ENCODE measurements at places on chromosomes 1 and 21. TPM values are rescaled to one million over a fixed set of nuclear protein-coding genes. Genes with fewer than 3 reads are reported as not detected.

NBPF15 gene
- 56.7 TPM for polyA plus RNA-seq

ZBTB8A gene
- 15.1 TPM for polyA plus RNA-seq

VPS72 gene
- 73.5 TPM for polyA plus RNA-seq

CA6 gene
- 0.26 TPM for polyA plus RNA-seq

ADORA1 gene
- 8.7 TPM for polyA plus RNA-seq

FALEC gene
- 0.55 TPM for polyA plus RNA-seq

OR14C36 gene
- polyA plus RNA-seq: not detected

SYCP1 gene
- 0.23 TPM for polyA plus RNA-seq

FUBP1 gene
- 412 TPM for polyA plus RNA-seq

FAM167B gene
- 10.5 TPM for polyA plus RNA-seq

BNIPL gene
- 5.2 TPM for polyA plus RNA-seq

AMY1B gene
- not detected for polyA plus RNA-seq

FBLIM1 gene
- 46.1 TPM for polyA plus RNA-seq

KRTAP13-2 gene
- not detected for polyA plus RNA-seq

BGLAP gene
- 1.0 TPM for polyA plus RNA-seq

LYST gene
- polyA plus RNA-seq: 10.9 TPM

ASPM gene
- polyA plus RNA-seq: 20.6 TPM

CR1 gene
- polyA plus RNA-seq: 19.0 TPM

DNA sequence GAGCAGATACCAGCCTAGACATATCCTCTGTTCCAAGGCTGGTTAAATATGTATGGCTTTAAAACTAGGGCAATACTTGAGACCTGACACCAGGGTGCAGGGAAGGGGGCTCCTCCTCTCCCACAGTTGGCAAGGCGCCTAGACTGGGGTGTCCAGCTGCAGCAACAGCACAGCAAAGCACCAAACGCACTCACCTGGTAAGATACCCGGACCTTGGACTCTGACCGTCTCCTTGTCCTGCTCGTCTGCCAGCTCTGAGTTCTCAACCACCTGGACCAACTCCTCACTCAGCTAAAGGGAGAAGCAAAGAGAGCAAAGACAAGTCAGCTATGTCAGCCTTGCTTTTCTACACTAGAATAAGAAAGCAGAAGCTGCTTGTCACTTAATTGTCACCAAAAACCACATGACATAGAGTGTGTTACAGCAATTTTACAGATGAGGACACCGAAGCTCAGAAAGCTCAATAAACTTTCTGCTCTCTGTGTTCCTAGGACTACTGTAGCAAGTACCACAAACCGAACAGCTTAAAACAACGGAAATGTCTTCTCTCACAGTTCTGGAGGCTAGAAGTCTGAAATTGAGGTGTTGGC, 4.4 kb downstream of the PACC1 start:
- DNase-seq: no peak

- no peak for DNase-seq
These were observed 86.4 kb downstream of the NAV1 start for GRCh38 chr1:201625226-201625761.

- DNase-seq: no peak
These were observed 61.3 kb downstream of the ASTN1 start for GRCh38 chr1:177103005-177103852.

DNA sequence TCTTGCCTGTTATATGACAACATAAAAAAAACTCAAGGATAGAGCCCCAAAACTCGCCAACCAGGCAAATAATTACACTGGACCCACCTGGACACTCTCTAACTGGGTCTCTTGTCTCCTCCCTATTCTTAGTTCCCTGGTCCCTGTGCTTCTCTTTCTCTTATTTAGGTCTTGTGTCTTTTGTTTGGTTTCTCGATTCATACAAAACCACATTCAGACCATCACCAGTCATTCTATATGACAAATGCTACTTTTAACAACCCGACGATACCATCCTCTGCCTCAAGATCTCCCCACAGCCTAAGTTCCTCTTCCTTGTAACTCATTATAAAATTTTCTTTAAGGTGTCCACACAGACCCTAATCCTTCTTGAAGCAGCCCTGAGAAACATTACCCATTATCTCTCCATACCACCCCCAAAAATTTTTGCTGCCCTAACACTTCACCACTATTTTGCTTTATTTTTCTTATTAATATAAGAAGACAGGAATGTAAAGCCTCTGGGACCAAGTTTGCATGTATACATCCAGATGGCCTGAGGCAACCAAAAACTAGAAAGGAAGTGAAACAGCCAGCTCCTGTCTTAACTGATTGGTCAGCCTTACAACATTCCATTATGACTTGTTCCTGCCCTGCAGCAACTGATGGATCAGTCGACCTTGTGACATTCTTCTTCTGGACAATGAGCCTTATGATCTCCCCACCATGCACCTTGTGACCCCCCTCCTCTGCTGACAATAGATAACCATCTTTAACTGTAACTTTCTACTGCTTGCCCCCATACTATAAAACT, 638.2 kb downstream of the AMY1C start:
- no peak for DNase-seq

GRCh38 chr1:165644064-165644735, 13.2 kb downstream of the MGST3 start:
- DNase-seq: no peak

DNA sequence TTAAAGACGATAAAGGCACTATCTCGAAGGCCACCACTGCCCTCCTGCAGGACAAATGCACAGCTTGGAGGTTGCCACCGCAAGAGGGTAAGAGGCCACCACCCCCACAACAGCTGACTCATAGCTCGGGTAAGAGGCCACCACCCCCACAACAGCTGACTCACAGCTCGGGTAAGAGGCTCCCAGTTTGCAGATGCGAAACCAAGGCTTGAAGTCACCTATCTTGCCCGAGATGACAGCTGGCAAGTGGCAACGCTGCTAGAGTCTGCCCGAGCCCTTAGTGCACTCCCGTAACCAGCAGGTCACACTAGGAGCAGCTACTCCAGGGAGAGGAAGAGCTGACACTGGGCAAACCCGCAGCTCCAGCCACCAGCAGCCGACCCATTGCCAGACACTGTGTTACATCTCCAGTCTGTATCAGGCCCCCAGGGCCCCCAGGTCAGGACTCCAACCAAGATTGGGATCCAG, 17.1 kb upstream of the SPSB1 start:
- no peak for DNase-seq

- DNase-seq: no peak
These were observed 32.7 kb downstream of the WLS start for GRCh38 chr1:68199603-68200002.

DNA sequence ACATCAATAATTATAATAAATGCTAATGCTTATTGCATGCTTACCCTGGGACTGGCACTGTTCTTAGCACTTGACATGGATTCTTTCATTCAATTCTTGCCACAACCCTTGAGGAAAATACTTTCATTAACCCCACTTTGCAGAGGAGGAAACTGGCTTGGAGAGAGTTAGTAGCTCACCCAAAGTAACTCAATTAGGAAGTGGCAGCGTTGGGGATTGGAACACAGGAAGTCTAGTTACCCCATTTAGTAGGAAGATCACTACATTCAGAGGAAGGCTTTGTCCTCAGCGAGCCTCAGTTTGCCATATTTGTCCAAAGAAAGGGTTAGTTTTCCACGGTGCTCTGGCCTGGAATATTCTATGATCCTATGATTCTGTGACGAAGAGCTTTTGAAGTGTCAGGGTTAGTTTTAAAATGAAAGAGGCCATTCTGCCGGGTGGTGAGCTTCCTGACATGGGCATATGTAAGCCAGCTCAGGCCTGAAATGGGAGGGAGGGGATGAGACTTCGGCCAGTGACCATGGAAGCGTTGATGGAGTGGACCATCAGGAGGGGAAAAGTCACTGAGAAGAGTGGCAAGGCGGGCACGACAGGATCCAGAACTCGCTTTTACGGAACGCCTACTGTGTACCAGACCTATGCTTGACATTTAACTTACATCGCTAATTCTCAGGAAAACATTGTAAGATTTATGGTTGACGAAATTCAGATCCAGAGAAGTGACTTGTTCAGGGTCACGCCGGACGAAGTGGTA, 28.2 kb upstream of the EPB41 start:
- DNase-seq: no peak

- peak; percentile 36 for DNase-seq
These were observed 4.2 kb downstream of the SPOCD1 start for GRCh38 chr1:31811605-31812004.

GRCh38 chr1:5690291-5690690, 301.9 kb downstream of the NPHP4 start:
- no peak for DNase-seq

GRCh38 chr1:28195780-28196179, 19.3 kb upstream of the PTAFR start:
- DNase-seq: no peak

- DNase-seq: no peak
These were observed 77.6 kb upstream of the CD34 start for GRCh38 chr1:207988326-207989165.

DNA sequence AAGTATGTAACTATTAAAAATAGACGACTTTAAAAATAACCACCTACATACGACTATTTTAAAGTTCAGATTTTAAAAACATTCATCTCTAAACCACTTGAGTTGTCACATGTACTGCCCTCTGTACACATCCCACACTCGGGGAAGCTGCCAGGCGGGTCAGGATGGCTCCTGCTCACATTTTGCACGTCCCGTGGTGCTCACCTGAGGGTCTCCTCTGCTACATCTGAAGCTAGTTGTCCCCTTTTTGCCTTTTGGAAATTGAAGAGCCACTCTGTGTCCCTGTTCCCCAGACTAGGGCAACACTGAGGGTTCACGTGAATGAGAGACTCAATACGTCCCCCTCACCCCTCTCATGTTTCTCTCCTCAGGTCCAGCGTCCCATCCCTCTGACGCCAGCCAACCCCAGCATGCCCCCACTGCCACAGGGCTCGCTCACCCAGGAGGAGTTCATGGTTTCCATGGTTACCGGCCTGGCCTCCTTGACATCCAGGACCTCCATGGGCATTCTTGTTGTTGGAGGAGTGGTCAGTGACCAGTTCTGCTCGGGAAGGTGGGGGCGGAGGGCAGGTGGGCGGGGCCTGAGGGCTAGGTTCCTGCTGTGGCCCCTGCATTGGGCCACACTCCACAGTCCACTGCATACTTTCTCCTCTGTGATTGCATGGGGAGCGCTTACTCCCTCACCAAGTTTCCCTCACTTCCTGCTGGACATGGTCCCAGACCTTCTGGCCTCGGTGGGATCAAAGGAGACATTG, 13.0 kb upstream of the MIIP start:
- DNase-seq: no peak

DNA sequence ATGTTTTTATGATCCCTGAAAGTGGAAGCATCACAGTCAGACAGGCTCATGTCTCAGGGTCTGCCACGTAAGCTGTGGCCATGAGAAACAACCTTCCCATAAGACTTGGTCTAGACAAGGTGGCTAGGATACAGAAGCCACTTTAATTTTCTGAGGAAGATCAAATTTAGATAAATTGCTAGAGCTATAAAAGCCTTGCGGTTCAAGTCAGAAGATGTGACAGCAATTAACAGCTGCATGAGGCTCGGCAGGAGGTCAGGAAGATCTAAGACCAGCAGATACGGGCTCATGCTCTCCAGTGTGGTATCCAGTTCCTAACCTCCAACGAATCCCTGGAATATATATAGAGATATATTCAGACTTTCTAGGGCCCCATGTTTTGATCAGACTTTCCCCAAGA, 577.1 kb downstream of the PLPP3 start:
- DNase-seq: no peak

DNA sequence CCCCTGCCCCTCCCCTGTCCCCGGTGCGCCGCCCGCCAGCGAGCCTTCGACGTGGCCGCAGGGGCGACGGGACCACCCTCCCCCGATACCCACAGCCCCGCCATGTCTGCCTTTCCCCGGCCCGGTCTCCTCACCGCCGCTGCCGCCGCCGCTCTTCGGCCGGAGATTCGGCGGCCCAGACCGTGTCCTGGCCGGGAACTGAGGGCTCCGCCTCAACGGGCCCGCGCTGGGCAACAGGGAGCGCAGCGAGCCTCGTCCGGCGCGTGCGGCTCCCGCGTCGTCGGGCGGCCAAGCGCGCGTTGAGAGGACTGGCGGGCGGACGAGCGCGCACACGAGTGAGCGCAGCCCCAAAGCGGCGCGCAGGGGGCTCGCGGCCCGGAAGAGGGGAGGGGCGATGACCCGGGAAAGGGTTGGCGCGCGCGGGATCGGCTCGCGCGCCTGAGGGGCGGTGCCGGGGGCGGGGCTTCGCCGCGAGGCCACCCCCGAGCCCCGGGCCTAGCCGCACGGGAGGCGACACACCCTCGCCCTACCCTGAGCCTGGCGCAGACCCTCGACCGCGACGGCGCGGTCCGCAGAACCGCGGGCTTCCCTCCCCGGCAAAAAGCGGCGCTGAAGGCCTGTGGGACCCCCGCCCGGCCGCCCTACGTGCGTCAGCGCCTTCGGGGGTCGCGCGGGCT, at the start of gene BTG3:
TSS of gene BTG3 (minus strand) at position 337 of the 677 bp plus-strand sequence. CDS start 3,757 bp downstream, outside the sequence.
- peak; percentile 43 for DNase-seq

GRCh38 chr1:185808631-185809030, 74.4 kb downstream of the HMCN1 start:
- DNase-seq: no peak

DNA sequence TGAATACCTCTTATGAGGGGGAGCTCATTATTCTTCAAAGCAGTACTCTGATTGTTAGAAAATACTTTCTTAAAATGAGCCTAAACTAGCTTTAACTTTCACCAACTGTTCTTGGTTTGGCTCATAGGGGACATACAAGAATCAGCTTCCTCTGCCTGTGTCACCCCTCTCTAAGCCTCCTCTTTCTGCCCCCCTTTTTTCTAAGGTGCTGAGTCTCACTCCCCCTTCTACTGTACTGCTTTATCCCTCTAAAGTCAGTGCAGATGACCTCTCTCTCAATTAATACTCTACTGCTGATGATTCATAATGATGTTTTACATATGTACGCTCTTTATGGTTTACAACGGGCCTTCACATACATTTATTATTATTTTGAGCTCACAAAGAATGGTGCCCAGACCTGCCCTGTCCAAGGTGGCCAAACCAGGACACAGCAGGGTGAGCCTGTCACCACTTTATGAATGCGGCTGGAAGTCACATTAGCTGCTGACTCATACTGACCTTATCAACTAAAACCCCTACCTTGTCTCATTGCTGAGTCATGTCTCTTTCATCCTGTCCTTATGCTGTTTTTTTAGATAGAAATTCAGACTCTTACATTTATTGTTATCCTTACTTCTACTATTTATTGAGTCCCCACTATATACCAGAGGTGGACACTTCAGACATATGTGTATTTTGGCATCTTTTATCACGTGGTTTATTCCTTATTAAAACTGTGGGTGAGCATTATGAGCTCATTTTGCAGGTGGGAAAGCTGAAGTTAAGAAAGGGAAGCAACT, 126.9 kb downstream of the RNF220 start:
- DNase-seq: no peak
